ENCODE measurements at places on chromosomes 16 and 17.

DNA sequence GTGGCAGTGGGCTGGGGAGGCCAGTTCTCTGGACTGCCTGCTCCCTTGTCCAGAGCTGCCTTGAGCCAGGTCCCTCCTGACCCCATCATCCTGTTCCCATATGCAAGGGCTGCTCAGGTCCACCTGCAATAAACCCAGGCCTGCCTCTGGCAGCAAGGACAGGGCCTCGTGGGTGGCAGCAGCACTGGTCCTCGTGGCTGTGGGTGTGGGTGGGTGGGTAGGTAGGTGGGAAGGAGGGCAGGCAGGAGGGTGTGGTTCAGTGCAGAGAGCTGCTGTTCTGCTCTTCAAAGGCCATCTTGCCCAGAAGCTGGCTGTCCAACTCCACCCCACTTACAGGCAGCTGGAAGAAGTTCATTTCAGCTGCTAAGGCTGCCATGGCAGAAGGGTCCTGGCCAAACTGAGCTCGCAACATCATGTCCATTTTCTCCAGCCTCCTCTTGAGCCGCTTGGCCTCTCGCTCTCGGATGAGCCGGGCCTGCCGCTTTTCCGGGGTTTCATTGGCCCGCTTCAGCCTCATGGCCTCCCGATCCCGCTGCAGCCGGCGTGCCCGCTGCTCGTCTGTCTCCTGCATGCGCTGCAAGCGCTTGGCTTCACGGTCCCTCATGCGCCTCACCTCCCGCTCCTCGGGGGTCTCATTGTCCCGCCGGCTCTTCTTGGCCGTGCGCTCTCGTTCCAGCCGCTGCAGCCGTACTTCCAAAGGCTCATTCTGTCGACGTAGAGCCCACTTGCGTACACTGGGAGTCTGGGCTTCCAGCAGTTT lies 14.2 kb downstream of the ATXN1L start:
- no peak for DNase-seq

GRCh38 chr17:47696717-47697642 lies 3.0 kb downstream of the TBKBP1 start:
- no peak for DNase-seq

GRCh38 chr17:73580073-73580710 lies 64.1 kb downstream of the SDK2 start:
- no peak for DNase-seq

DNA sequence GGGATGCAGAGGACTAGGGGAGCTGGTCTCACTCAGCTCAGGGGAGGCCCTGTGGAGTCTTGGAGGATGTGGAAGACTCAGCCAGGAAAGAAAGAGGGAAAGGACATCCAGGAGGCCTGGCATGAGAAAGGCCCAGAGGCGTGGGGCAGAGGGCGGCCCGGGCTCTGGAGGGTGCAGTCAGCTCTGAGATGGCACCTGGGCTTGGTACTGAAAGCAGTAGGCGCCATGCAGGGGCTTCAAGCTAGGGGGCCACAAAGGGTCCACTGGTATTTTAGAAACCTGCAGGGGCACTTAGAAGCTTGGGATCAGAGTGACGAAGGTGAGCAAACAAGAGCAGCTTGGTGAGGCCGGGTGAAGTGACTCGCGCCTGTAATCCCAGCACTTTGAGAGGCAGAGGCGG lies 5.6 kb downstream of the FAM171A2 start:
- no peak for DNase-seq

DNA sequence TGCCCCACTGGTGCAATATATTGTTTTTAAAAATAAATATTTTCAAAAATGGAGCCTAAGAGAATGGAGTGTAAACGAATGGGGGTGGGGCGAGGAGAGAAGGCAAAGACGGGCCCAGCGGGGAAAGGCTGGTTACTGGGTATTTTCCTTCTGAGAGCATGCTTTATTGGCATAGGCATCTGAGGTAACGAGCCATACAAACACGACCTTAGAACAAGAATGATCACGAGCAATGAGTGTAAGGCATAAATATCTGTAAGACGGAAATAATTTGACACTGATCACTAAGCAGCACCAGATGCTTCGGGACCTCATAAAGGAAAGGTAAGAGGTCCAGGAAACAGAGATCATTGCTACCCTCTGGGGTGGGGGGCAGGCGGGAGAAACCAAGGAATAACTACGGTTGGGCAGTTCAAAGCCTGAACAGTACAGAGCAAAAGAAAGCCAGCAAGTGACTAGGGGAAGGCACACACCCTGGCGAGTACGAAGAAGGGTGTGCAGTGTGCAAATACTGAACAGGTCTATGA lies 959 bp downstream of the SSH2 start:
- DNase-seq: peak; percentile 16

DNA sequence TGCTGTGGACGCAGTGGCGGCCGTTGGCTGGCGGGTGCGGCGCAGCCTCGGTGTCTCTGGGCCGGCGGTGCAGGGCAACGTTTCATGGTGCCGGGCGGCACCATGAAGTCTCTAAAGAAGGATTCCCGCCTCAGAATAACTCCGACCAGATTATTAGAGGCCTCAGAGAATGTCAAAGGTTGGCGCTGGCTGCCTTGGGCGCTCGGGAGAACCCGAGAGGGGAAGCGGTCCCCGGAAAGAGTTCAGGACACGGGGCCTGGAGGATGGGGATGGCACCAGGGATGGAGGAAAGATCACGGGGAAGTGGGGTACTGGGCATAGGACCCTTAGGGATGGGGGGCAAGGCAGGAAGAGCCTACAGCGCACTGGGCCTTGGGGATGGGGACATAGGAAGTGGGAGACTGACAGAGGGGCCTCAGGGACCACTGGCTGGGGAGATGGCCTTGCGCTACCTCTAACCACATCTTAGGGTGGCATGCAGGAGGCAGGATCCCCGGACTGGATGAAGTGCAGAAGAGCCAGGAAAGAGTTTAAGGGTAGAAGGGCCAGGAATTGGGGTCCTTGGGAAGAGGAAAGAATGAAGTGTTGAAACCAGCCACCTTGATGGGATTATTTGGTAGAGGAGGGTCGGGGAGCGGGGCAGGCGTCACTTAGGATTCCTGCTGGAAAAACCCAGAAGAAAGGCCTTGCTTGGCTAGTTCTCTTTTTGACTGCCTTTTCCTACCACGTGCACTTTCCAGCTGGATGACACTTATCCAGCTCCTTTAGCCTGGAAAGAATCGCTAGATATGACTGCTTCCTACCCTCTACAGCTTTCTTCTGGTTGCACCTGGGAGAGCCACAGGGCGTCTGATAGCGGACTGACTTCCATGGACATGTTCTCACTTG lies 578 bp downstream of the MYCBPAP start:
- DNase-seq: no peak

DNA sequence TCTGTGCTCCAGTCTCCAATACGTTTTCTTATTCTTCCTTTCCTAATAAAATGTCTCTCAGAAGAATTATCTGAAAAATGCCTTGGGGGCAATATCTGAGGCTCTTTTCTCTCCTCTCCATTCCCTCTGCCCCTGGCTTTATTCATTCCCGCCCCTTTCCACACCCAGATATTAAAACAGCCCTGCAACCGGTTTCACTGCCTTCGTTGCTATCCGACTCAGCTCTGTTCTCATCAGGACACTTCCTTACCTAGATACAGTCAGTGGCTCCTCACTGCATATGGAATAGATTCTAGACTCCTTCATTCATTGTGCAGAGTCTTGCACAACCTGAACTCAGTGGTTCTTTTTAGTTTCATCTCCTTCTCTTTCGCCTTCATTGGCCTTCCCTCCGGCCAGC lies 52.0 kb upstream of the TEKT3 start:
- DNase-seq: no peak

DNA sequence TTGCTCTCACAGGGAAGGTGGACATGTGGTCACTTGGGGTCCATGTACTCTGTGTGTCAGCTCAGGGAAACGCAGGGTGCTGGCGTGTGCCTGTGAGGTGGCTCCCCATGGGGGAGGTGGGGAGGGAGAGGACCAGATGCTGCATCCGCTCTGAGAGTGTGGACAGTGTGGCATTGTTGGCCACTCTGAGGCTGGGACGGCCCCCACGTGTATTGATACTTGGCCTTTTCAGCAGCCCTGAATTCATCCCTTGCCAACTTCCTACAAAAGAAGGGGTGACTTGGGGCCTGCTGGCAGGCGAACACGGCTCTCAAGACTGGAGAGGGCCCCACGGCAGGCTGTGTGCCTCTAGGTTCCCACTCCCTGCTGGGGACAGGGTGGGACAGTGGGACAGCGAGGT lies 120.1 kb downstream of the RAB11FIP4 start:
- no peak for DNase-seq

DNA sequence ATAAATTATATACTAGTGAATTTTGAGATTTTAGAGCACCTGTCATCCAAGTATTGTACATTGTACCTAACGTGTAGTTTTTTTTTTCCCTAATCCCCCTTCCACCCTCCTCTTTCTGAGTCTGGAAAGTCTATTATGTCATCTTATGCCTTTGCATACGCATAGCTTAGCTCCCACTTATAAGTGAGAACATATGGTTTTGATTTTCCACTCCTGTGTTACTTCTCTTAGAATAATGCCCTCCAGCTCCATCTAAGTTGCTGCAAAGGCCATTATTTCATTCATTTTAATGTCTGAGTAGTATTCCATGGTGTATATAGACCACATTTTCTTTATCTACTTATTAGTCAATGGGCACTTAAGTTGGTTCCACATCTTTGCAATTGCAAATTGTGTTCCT lies 177.0 kb upstream of the C16orf82 start:
- DNase-seq: no peak

GRCh38 chr16:52967744-52968143 lies 85.0 kb downstream of the CHD9NB start:
- DNase-seq: no peak

GRCh38 chr16:27424772-27425498 lies 23.0 kb downstream of the IL21R start:
- DNase-seq: no peak

GRCh38 chr17:72788950-72789585 lies 303.4 kb downstream of the SLC39A11 start:
- DNase-seq: no peak

- no peak for DNase-seq
Measured at GRCh38 chr17:76599694-76600460, 14.2 kb upstream of the ST6GALNAC2 start.

- no peak for DNase-seq
Measured at GRCh38 chr17:47299239-47299910, 24.4 kb upstream of the EFCAB13 start.

GRCh38 chr16:72400257-72401083 lies 228.5 kb upstream of the PMFBP1 start:
- peak; percentile 58 for DNase-seq

GRCh38 chr16:87152221-87152755 lies 164.9 kb downstream of the C16orf95 start:
- DNase-seq: no peak

DNA sequence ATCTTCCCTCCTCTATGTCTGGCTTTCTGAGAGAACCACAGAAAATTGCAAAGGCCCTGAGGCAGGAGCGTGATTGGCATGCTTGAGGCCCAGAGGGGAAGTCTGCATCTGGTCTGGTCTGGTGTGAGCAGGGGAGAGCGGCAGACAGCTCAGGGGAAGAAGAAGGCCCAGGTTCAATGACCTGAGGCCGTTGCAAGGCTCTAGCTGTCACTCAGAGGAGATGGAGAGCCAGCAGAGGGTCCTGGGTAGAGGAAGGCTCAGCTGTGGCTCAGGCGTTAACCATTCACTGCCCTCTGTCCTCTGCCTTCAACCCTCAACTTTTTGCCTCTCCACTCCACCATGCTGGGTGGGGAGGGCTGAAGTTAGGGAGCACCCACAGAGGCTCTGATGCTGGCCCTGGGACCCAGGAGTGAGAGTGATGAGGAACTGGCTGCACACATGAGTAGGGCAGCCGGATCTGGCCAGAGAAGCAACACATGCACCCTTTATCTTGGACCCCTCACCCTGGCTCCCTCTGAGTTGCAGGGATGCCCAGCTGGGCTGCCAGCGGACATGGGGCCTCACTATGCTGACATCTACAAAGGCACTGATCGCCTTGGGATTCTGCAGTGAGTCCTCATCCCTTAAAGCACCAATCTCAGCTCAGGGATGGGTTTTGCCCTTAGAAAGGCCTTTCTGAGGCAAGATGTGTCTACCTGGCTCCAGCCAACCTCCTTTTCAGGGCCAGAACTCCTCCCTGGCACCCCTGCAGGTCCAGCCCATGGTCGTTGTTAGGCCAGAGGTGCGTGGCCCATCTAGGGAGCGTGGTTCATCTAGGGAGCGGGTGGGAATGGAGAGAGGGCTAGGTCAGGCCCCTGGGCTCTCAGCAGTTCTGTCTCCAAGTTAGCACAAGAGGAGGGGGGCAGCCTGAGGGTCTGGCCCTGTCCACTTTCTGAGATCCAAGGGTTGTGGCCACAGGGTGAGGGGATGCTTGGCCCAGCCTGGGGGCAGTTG lies 7.7 kb upstream of the KRTAP17-1 start:
- no peak for DNase-seq

GRCh38 chr17:73906896-73907870 lies 262.9 kb upstream of the SDK2 start:
- DNase-seq: no peak

DNA sequence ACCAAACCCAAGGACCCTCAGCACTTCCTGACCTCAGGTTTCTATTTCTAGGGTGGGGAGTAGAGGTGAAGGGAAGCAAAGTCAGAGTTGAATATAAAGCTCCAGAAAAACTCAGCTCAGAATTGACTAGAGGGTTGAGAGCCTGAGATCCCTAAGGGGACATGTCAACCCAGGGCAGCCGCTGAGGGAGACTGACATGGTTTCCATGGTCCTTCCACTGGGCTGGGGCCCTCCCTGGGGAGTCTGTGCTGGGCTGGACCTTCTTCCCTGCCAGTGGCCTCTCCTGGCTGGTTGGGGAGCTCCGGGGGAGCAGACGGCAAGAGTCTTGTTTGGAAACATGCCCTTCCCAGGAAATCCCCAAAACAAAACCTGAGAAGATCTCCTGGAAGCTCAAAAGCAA lies 121.3 kb downstream of the METRNL start:
- DNase-seq: no peak

DNA sequence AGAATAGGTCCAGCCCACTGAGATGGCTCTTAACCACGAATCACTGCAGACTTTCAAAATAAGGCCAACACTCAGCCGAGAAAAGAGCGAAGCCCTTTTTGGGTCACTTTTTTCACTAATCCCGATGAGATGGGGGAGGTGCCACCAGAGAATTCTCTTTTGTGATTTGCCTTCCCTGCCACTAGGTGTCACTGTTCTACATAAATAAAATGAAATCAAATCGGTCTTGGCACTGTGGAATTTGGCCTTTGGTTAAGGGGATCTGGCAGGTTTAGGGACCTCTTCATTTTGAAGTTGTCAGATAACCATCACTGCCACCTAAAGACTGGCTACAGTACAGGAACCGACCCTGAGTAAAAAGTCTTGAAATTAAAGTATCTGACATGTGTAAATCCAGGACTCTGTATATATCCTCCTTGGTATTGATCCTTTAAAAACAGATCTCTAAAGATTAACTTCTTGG lies 147.0 kb downstream of the HS3ST4 start:
- DNase-seq: peak; percentile 36

DNA sequence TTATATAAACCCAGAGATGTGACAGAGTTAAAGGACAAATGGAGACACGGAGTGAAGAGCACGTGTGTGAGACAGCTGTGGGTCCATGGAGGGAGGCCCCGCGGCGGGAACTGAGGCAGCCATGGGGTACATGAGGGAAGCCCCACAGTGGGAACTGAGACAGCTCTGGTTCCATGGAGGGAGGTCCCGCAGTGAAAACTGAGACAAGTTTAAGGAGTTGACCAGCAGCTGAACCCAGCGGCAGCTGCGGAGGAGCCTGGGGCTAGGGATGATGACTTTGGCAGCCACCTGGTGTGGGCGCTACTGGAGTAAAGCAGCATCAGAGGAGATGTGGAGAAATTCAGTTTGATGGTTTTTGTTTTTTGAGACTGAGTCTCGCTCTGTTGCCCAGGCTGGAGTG lies 185.1 kb downstream of the RPTOR start:
- DNase-seq: no peak
